ENCODE measurements at places on chromosomes 4 and X. TPM values are rescaled to one million over a fixed set of nuclear protein-coding genes. Genes with fewer than 3 reads are reported as not detected.

Gene NUDT10
- 0.20 TPM for total RNA-seq

- DNase-seq = no peak
Measured at GRCh38 chr4:139973015-139973414, 181.0 kb downstream of the MAML3 start.

Gene GDPD2
- not detected for total RNA-seq

Gene HS6ST2
- total RNA-seq = not detected

DNA sequence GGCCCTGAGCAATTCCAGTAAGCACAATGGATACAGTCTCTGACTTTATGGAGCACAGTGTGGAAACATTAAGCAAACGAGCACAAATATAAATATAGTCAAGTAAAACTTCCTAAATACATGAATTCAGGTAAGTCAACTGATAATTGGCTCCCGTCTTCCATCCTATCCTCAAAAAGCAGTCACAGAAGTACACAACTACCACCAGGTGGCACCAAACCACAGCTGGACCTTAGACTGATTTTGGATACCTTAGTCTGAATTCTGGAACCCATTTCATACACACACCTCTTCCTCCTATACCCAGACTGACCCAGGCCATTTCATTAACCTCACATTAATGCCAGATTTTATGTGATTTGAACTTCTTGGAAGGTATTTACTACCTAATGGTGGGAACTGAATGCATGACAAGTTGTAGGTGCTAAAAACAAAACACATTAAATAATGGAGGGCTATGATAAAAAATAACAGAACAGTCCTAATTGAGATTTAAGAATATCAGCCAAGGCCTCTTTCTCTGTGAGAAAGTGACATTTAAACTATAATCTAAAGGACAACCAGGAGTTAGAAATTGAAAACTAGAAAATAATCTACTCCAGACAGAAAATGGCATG lies 77.5 kb downstream of the ELF2 start:
- peak; percentile 75 for DNase-seq

GRCh38 chrX:132821974-132822633 lies 136.3 kb downstream of the HS6ST2 start:
- DNase-seq = no peak

Gene MSANTD1
- total RNA-seq = 1.1 TPM

- no peak for DNase-seq
Measured at GRCh38 chrX:81232218-81232617, 30.3 kb downstream of the SH3BGRL start.

DNA sequence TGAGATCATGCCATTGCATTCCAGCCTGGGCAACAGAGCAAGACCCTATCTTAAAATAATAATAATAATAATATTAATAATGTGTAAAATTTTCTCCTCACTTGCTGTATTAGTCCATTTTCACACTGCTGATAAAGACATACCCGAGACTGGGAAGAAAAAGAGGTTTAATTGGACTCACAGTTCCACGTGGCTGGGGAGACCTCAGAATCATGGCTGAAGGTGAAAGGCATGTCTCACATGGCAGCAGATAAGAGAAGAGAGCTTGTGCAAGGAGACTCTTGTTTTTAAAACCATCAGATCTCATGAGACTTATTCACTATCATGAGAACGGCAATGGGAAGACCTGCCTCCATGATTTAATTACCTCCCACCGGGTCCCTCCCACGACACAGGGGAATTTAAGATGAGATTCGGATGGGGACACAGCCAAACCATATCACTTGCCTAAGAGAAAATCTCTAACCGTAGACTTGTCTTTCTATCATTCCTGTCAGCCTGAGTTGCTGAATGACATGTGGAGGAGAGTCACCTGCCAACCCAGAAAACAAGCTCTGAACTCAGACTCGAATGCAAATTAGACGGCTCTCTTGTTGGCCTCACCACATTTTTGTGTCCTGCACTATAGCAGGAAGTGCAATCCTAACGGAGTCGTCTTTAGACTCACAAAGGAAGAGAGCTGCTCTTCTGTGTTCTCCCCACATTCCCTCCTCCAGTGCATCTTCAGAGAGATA lies 51.9 kb upstream of the DCTD start:
- no peak for DNase-seq

- no peak for DNase-seq
Measured at GRCh38 chr4:131450572-131451209, 1698.4 kb upstream of the PCDH10 start.

DNA sequence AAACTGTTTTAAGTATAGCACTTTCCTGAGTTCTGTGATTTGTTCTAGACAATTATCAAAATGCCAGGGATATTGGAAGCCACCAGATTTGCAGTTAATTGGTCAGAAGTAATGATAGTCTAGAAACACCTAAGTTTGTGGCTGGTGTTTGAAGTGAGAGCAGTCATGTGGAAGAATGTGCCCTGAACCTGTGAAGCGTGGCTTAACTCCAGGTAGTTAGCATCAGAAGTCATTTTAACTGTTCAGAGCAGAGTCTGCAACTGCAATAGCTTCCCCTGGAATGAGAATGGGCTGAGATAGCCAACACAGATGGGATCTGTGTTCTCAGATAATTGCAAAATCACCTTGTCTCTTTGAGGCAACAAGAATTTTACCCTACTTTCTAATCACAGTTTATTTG lies 255.1 kb upstream of the GK2 start:
- no peak for DNase-seq

- DNase-seq = peak; percentile 96
Measured at GRCh38 chr4:76897536-76898384, at the start of gene SOWAHB. Gene SOWAHB (minus strand): TSS chr4:76898144. CDS start chr4:76897849, 295 bp downstream.

DNA sequence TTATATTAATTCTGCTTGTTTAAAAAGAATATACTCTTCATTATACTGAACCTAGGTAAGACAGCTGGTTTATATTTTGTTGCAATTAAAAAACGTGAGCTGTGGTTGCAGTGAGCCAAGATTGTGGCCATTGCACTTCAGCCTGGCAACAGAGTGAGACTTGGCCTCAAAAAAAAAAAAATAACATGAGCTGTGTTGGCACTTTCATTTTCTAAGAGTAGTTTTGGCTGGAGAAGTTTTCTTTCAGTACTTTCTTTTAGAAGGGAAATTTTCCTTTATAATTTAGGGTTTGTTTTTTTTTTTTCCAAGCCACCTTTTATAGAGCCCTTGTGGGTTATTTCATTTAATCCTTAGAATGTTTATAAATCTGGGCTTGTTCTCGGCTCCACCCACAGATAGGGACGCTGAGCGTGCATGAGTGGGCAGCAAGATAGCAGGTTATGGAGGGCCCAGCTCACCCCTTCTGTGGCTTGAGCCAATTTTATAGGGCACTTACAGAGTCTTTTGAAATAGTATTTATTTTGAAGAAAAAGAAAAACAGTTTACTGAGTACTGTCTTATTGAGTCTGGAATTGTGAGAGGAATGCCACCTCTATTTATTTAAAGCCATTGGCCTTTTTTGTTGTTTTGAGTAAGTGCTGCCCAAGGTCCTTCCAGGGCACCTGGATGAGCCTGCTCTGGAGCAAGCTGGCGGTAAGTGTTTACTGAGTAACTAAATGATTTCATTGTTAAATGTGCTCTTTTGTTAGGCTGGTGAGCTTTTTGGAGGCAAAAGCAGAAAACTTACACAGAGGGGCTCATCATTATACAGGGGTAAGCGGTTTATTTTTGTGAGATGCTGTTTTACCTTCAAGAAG lies 60.9 kb downstream of the HTT start:
- DNase-seq = no peak

- no peak for DNase-seq
Measured at GRCh38 chr4:121139533-121140222, 24.4 kb downstream of the TNIP3 start.

Gene CHIC2
- 9.6 TPM for total RNA-seq

GRCh38 chrX:134186362-134187121 lies 50.4 kb upstream of the CCDC160 start:
- DNase-seq = no peak

Gene MAGEA8
- not detected for total RNA-seq

Gene TDO2
- 520 TPM for total RNA-seq

DNA sequence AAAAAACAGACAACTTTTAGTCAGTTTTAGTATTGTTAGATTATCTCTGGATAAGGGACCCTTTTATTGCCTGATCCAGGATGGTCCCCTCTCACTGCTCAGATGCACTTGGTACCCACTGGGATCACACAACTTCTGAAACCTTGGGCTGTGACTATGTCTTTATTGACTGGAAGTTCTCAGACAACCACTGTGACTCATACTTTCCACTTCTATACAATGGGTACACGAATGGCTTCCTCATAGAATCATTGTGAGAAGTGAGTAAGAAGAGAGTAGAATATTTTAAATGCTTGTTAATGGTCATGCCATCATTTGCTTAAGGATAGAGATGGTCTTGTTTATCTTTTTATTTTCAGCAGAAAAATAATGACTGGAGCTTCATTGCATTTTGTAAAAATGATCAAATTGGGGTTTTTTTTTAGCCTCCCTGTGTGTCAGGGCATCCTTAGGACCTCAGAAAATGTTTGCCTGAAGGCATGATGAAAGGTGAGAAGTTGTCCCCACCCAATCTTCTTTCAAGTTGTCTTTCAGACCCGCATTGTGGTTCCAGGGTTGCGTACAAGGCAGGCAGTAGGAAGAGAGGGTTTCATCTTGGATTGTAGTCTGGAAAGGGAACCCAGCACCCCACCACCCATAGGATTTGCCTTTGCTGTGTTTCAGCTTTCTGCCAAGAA lies 115.1 kb downstream of the CPEB2 start:
- DNase-seq = no peak

DNA sequence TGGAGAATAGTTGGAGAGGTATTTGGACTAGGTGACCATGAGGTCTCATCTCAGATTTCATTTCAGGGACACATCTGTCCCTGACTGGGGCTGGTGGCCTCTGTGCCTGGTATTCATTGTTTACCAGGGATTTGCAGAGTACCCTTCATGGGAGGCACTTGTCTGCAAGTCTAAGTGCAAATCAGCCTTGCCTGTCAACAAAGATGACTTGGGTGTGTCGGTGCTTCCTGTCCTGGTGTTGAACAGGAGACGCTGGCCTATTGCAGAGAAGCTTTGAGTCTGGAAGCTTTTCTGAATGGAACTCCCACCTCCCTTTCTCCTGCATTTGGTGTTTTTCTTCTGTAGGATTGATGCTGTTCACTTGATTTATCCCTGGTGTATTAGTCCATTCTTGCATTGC lies 104.1 kb downstream of the TNIP2 start:
- DNase-seq = no peak

- DNase-seq = no peak
Measured at GRCh38 chr4:84342161-84342560, 156.9 kb downstream of the NKX6-1 start.

Gene TCEAL9
- 4.0 TPM for total RNA-seq

DNA sequence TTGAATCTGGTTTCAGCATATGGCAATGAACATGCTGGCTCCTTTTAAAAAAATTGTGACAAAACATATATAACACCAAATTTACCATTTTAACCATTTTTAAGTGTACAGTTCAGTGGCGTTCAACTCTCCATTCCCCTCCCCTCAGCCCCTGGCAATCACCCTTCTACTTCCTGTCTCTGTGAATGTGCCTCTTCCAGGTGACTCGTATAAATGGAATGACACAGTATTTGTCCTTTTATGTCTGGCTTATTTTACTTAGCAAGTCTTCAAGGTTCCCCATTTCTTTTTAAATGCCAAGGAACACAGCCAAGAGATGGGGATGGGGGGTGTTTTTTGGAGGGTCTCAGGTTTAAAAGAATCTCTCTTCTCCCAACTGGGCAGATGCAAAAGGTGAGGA lies 35.4 kb upstream of the BCLAF3 start:
- no peak for DNase-seq

Gene MAGEA10
- not detected for total RNA-seq

Gene PFKFB1
- total RNA-seq = 24.0 TPM

Gene DUSP21
- not detected for total RNA-seq

Gene PHOX2B
- not detected for total RNA-seq

GRCh38 chr4:14675279-14675985 lies 326.8 kb upstream of the CPEB2 start:
- no peak for DNase-seq

Gene PARM1
- 0.40 TPM for total RNA-seq

Gene MUC7
- not detected for total RNA-seq

GRCh38 chrX:38890963-38891362 lies 89.7 kb downstream of the MID1IP1 start:
- peak; percentile 44 for DNase-seq

DNA sequence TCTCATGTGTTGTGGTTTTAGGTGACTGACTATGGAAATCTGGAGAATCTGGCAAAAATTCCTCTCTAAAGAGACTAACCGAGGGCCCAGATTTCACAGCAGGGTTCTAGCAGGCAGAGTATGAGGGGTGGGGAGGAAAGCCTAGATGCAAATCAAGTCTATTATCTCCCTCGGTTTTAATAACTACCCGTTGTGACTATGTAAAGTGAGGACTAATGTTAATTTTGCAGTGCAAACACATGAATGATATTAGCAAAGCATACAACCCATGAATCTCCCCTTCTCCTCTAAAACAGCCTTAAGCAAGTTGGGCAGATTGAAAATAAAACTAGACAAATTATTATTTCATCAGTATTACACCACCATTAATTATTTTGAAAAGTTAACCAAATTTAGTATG lies 131.4 kb downstream of the SLITRK2 start:
- DNase-seq = no peak

DNA sequence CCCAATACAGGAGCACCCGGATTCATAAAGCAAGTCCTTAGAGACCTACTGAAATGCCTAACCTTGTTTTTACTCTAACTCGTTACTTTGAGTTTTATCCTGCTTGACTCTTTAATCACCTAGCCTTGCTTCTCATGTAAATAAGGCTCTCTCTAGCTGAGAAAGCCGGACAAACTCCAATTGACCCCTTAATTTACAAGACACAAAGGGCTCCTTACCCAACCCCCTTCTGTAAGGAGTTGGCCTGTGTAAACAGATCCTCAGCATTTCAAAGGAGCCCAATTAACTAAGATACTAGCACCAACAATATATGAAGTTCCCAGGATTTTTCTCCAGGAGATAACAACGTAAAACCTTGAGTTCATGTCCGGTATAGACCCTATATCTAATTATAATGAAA lies 61.7 kb downstream of the CT47B1 start:
- DNase-seq = no peak

Gene MAD2L1
- total RNA-seq = 0.83 TPM

DNA sequence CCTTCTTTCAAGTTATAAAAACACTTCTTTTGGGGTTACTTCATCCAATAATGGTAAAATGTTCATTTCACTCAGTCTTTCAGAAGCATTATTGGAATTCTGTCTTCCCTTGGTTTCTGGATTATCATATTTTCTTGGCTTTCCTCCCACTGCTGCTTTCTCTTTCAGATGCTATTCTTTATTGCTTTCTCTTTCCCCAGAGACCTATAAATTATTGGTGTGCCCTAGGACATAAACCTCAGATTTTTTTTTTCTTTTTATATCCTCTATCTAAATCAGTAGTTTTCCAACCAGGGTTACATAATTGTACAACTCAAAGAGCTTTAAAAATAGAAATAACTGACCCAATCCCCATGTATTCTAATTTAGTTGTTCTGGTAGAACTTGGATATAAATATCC lies 1005.5 kb downstream of the ARAP2 start:
- DNase-seq = no peak

Gene PTPN13
- 1.4 TPM for total RNA-seq

Gene NRK
- 0.10 TPM for total RNA-seq

DNA sequence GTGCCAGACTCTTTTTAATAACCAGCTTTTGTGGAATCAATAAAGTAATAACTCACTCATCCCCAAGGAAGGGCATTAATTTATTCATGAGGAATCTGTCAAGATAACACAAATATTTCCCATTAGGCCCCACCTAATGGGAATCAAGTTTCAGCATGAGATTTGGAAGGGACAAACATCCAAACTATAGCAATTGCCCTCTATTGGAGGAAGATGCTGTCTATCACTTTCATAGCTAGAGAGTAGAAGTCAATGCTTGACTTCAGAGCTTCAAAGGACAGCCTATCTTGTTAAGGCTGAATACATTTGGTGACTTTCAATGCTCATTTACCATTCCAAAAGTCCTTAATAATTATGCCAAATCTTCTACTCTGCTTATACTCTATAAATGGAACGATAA lies 84.9 kb upstream of the ATOH1 start:
- DNase-seq = no peak
